SK-N-SH (cell line): ENCODE measurements at places on chromosomes 1 and 21. TPM values are rescaled to one million over a fixed set of nuclear protein-coding genes. Genes with fewer than 3 reads are reported as not detected.

DNA sequence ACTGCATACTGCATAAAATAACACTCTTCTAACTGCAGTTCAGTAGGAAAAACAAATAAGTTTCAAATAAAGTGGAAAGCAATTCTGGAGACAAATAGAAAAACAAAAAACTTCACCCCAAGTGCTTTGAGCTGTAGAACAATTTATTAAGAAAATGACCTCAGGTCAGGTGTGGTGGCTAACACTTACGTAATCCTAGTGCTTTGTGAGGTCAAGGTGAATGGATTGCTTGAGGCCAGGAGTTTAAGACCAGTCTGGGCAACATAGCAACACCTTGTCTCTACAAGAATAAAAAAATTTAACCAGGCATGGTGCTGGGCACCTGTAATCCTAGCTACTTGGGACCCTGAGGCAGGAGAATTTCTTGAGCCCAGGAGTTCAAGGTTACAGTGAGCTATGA lies 5.0 kb upstream of the PPT1 start:
- DNase-seq = no peak

DNA sequence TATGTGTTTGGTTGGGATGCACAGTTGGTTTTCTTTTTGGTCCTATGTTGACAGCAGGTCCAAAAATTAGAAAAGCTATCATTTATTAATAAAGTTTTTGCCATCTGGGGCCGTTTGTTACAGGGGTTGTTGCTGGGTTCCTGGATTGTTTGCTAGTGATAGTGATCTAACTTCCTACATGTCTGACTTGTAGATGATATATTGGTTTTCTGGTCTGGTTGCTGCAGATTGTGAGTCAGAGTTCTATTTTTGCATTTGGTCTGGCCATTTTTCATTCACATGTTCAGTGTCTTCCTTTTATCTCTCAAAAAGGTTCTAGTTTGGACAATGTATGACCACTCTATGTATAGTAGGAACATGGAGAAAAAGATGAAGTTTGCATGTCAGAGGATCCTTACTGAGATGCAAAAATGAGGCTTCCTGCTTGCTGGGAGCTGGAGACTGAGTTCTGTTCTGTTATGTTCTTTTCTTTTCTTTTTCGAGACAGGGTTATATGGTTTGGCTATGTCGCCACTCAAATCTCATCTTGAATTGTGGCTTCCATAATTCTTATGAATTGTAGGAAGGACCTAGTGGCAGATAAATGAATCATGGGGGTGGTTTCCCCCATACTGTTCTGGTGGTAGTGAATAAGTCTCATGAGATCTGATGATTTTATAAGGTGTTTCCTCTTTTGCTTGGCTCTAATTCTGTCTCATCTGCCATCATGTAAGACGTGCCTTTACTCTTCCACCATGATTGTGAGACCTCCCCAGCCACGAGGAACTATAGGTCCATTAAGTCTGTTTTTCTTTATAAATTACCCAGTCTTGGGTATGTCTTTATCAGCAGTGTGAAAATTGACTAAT lies 4.2 kb upstream of the NVL start:
- DNase-seq = no peak

- DNase-seq = no peak
These were observed 141.9 kb upstream of the TMEM51 start for GRCh38 chr1:15011661-15012060.

DNA sequence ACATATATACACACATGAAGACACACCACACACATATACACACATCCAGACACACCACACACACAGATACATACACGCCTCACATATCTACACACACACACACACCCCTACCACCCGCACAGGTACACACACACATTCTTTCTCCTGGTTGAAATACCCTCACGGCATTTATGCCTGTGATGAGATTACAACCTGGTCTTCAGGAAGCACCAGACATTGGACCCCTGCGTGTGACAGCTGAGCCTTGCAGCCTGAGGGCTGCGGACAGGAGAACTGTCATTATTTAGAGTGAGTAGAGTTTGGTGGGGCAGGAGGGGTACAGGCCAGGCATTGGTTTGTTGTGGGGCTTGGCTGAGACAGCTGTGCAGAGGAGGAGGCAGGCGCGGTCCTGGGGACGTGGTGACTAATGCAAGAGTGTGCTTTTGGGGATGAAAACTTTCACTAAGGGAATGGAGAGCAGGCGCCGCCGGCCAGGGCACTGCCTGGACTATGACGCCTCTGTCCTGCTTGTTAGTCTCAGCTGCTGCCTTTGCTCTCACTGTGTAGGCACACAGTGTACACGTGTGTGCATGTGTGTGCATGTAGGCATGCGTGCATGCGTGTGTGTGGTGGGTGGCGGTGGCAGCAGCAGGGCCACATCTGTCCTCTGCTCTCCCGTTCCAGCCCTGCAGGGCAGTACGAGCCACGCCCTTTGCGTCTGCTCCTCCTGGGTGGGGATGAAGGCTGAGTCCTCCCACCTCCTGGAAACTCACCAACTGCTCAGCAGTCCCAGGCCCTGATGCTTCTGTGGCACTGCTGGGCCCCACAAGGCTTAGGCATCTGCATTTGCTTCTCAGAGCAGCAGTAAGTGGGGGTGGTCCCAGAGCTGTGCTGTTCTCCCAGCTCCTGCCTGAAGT lies 57.6 kb downstream of the SPSB1 start:
- DNase-seq = no peak

DNA sequence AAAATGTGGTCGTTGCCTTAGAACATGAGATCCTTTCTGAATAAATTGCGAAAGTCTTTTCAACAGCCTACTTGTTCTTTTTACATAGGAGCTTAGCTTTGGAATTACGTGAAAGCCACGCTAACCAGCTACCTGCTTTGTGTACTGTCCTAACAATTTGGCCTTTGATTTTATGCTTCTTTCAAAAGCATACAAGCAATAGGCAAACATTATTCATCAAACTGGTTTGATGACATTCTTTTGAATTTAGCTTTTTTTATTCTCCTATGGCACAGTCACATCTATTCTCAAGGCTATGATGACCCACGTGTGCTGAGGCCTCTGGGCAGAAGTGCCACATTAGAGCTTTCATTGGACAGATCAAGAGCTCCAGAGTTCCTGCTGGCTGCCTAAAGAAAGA lies 178.0 kb upstream of the DPT start:
- no peak for DNase-seq

GRCh38 chr21:25997788-25998611 lies 172.6 kb downstream of the APP start:
- DNase-seq = no peak

DNA sequence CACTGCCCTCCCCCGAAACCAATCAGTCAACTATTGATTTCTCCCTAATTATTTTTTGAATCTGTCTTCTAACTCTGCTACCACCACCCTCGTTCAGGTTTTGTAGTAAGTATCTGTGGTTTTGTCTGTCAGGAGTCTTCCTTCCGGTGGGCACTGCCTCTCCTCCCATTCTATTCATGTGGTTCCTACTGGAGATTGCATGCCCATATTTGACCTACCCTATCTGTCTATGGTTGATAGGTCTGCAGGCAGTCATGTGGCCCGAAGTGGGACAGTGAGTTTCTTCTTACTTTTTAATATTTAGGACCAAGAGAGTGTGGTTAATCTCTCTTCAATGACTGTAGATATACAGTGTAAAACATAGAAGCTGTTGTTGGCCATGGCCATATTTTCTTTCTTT lies 17.8 kb upstream of the MAST2 start:
- DNase-seq = no peak

DNA sequence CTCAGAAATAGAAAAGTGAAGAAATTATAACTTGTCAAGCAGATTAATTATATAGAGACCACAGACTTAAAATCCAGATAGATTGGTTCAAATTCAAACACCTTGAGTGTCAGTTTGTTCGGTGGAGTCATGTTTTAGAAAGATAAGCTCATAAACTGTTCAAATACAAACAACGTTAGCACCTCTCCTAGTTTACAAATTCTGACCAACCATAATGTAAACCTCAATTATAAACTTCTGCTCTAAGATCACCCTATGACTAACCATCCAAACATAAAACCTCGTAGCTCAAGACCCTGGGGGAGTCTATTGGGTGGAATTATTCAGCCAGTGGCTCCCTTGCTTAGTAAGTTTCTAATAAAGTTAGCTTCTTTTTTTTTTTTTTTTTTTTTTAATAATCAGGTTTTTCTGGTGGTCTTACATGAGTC lies 12.4 kb downstream of the CBR1 start:
- no peak for DNase-seq

DNA sequence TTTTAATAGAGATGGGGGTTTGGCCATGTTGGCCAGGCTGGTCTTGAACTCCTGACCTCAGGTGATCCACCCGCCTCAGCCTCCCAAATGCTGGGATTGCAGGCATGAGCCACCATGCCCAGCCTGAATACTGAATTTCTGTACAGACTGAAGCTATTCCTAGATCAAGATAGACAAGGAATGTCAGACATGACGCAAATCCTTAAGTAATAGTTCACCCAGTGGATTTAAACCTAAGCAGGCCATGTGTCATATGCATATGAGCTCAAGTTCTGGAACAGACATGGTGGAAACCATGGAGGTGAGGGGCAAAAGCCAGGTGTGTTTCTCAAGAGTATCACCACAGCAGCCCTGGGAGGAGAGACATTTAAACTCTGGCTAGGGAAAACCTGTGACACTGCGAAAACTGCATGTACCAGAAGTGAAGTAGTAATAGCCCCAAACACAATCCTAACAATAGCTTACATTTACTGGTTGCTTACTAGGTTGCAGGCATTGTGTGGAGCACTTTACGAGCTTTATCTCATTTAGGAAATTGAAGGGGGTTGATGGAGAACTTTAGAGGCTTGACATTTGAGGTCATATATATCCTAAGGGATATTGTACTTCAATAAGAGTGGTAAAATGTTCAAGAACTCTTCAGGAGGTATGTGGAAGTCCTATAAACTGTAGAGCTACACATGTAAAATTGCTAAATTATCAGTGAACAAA lies 31.7 kb upstream of the MAN1A2 start:
- DNase-seq = no peak

GRCh38 chr1:100162881-100163280 lies 15.2 kb downstream of the LRRC39 start:
- DNase-seq = no peak

DNA sequence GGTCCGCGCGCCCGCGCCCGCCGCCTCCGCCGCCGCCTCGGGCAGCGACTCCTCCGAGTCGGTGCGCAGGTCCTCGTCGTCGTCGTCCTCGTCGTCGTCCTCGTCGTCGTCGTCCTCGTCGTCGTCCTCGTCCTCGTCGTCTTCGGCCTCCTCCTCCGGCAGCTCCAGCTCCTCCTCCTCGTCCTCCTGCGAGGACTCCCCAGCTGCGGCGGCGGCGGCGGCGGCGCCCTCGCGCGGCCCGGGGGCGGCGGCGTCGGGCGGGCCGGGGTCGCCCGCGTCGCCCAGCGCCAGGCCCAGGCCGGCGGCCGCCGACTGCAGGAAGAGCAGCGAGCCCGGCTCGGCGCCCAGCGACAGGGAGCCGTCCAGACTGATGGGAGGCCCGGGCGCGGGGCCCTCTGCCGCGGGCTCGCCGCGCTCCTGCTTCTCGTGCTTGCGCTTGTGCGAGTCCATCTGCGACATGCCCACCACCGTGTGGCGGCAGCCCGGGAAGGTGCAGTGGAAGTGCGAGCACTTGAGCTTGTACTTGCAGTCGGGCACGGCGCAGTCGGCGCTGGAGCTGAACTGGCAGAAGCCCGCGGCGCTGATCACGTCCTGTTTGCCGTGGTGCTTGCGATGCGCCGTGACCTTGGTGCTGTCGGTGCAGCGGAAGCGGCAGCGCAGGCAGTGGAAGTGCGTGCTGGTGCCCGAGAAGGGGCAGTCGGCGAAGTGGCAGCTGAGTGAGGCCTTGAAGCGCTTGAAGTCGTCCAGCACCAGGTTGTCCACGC lies 157.3 kb downstream of the CASZ1 start:
- DNase-seq = no peak

DNA sequence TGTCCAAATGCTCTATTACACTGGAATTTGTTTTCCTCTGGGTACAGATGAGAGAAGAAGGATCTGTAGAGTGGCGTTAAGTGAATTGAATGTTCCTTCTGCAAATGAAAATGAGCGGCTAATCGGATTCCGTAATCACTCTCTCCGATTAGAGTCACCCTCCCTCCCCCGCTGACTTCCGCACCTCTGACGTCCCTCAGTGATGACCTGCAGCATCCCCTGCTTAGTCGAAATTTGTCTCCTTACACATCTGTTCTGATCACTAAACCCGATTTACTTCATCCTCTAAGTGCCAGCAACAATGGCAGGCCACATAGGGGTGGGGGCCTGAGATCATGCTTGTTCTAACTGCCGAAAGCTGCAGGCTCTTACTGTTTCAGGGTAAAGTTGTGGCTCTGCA lies 378.7 kb downstream of the SEC16B start:
- no peak for DNase-seq

GRCh38 chr1:115302390-115302961 lies 35.6 kb downstream of the NGF start:
- DNase-seq = no peak

GRCh38 chr1:7233646-7234470 lies 448.6 kb downstream of the CAMTA1 start:
- no peak for DNase-seq

DNA sequence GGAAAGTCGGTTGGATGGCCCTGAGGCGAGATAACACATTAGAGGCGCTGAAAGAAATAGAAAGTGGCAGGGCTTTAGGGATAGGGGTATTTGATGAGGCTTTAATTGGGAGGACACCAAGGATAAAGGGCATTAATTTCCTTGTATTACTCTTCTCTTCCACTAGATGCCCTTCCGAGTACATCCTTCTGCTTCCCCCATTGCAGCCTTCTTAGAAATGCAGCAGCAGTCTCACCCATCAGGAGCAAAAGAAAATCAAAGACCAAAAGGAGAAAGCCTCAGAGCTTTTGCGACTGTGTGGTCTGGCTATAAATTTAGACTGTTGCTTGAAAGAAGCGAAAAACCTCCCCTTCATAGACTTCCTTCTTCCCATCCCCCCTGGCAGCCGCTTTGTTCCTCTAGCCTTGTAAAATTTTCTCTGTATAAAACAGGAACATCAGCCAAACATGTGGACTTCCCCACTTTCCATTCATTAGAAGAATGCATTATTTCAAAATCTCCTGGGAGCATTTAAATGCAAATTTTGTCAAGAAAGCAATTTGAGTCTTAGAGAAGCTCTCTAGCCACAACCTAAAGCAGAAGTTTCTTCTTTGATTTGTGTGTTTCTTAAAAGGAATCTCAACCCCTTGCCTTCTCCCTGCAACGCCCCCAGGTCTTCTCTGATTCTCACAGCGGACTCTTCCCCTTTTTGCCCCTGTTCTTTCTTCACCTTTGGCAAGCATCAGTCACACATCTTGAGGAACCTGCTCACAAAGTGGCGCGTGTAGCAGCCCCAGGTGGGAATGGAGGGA lies 76.6 kb downstream of the NDUFS5 start:
- DNase-seq = peak; percentile 79

- no peak for DNase-seq
These were observed 2.2 kb upstream of the FALEC start for GRCh38 chr1:150513351-150513791.

Gene OR2AK2
- polyA plus RNA-seq = 0.06 TPM in 1 of 2 replicates, not detected in the other

Gene TMEM269
- 0.05 and 0.08 TPM in 2 replicates for polyA plus RNA-seq

Gene ATP1A2
- 0.07 and 0.10 TPM in 2 replicates for polyA plus RNA-seq

Gene TGFB2
- polyA plus RNA-seq = 2.4 and 3.8 TPM in 2 replicates

Gene AMPD1
- polyA plus RNA-seq = not detected in 2 replicates

Gene CHI3L1
- polyA plus RNA-seq = not detected in 2 replicates

Gene PTGFRN
- 20.7 and 22.4 TPM in 2 replicates for polyA plus RNA-seq

Gene DNM3
- polyA plus RNA-seq = 0.43 and 0.89 TPM in 2 replicates

Gene S100A5
- 0.15 TPM in 1 of 2 replicates, not detected in the other for polyA plus RNA-seq

Gene LRRC38
- polyA plus RNA-seq = 0.02 TPM in 1 of 2 replicates, not detected in the other

Gene GBP7
- not detected in 2 replicates for polyA plus RNA-seq

Gene WNT3A
- polyA plus RNA-seq = not detected in 2 replicates

Gene ACTN2
- 0.10 and 0.15 TPM in 2 replicates for polyA plus RNA-seq

Gene OR6N1
- not detected in 2 replicates for polyA plus RNA-seq

Gene CD101
- polyA plus RNA-seq = 0.08 and 0.16 TPM in 2 replicates

Gene MTARC2
- polyA plus RNA-seq = 6.0 and 6.1 TPM in 2 replicates
